ENCODE measurements at places on chromosomes 7 and 10.

DNA sequence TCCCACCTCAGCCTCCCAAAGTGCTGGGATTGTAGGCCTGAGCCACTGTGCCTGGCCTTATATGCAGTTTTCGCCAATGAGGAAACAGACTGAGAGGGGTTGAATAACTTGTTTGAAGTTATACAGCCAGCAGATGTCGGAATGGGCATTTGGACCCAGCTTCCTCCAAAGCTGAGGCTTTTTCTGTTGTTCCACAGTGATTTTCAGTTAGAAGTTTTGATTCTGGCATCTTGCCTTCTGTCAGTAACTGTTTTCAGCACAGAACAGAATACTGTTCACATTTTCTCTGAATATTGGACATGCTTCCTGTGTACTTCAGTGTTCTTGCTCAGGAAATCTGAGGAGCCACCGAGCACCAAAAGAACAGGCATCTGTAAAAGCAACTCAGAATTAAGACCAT, 287.2 kb downstream of the CAMK1D start:
- no peak for DNase-seq

GRCh38 chr7:39414224-39415035, 151.8 kb upstream of the YAE1 start:
- DNase-seq, result peak; percentile 17

- DNase-seq, result no peak
Measured at GRCh38 chr7:50226669-50227068, 77.8 kb upstream of the IKZF1 start.

- DNase-seq, result peak; percentile 30
Measured at GRCh38 chr10:125209591-125210355, 49.4 kb upstream of the CTBP2 start.

GRCh38 chr10:58318346-58318745, 16.5 kb upstream of the UBE2D1 start:
- DNase-seq, result peak; percentile 15

GRCh38 chr7:41847151-41847550, 144.3 kb upstream of the INHBA start:
- DNase-seq, result peak; percentile 16

DNA sequence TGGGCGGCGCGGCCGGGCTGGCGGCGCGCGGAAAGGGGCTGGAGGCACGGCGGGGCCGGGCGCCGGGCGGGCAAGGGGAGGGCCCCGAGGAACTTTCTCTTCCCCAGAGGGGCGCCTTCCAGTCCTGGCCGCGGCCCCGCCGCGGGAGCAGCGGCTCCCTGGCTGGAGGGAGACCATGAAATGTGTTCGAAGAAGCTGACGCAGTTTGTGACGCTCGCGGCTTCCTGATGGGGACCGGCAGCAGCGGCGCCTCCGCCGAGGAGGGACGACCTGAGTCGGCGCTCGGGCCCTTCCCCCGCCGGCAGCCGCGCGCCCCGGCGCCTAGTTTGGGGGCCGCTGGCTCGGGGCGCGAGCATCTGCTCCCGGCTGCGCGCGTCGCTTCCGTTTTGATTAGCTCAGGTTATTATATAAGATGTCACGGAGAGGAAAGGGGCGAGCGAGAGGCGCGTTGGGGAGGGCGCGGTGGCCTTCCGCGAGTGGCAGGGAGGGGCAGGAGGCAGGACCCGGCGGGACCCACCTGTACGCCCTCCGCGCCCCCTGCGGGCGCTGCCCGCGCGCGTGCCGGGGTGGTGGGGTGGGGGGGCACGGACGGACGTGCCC, 57.1 kb upstream of the PCGF5 start:
- DNase-seq, result peak; percentile 62

GRCh38 chr10:33422471-33423153, 88.1 kb upstream of the NRP1 start:
- no peak for DNase-seq

DNA sequence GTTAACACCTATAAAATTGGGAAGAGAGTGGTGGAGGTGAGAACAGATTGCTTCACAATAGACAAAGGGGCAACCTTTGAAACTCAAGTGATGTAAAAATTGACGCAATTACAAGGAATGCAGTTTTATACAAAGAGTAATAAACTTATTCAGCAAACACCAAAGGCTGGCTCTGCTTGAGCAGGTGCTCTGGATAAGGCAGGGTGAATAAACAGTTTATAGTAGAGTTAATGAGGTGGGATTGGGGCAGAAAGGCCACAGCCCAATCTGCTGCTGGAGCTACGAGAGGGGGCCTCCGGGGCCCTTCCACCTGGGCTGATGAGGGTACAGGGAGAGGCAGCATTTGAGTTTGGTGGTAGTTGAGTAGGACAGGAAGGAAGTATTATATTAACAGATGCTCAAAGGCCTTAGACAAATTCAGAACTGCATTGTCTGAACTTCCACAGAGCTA, 6.0 kb downstream of the MUC12 start:
- DNase-seq, result no peak

- DNase-seq, result no peak
Measured at GRCh38 chr7:127678337-127678736, 26.3 kb downstream of the SND1 start.

- no peak for DNase-seq
Measured at GRCh38 chr10:36194276-36194675, 552.2 kb upstream of the FZD8 start.

GRCh38 chr7:100079024-100079560, 2.4 kb downstream of the ZNF3 start:
- DNase-seq, result no peak

GRCh38 chr7:3461923-3462322, 160.9 kb downstream of the SDK1 start:
- DNase-seq, result no peak

GRCh38 chr7:1152492-1152891, 7.5 kb downstream of the ZFAND2A start:
- no peak for DNase-seq

DNA sequence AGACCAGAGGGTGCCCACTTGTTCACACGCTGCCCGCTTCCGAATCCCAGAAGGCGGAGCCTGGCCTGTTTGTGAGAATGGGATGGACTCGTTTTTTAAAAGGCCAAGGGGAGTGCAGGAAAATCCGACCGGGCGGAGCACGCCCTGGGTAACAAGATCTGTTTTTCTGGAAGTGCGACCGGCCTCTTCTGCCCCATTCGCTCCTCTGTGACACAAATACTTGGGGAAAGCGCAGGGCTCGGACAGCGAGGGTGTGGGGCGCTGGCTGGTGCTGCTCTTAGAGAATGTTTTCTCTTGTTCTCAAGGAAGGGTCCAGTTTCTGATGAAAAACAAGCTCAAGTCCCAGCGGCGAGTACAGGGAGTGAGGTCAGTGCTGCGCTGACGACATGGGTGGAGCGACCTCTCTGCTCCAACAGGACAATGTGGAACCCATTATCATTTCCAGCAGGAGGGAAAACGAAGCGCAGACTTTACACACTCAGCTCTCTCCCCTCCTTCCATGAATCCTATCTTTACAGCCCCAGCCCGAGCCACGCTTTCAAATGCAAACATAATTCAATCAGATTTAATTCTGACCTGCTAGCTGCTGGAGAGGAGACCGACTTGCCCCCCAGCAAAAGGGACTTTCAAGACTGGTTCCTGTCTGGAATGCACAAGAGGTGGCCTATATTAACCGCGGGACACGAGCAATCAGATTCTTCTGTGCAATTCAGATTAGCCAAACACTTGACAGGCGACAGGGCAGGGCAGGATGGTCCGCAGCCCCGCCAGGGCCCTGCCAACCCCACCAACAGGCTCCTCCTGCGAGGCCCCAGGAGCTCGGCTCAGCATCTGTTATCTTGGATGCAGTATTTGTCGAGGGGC, 1.1 kb downstream of the RADIL start:
- DNase-seq, result peak; percentile 59

DNA sequence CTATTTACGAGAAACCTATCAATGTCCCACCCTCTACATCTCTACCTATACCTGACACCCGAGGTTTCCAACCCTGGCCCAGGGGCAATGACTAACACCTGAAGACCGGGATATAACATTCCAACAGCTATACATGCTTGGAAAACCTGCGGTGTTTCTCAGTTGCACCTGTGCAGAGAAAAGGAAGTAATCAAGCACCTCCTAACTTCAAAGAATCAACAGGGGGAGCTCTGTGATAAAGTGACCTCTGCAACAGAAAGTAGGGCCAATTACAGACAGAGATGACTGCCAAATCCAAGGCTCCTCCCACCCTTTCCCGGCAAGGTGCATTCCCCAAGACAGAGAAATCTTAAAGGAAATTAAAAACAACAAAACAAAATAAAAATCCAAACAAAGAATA, 41.3 kb downstream of the CCDC6 start:
- peak; percentile 18 for DNase-seq

- peak; percentile 88 for DNase-seq
Measured at GRCh38 chr7:39749177-39749576, 125.8 kb downstream of the RALA start.

DNA sequence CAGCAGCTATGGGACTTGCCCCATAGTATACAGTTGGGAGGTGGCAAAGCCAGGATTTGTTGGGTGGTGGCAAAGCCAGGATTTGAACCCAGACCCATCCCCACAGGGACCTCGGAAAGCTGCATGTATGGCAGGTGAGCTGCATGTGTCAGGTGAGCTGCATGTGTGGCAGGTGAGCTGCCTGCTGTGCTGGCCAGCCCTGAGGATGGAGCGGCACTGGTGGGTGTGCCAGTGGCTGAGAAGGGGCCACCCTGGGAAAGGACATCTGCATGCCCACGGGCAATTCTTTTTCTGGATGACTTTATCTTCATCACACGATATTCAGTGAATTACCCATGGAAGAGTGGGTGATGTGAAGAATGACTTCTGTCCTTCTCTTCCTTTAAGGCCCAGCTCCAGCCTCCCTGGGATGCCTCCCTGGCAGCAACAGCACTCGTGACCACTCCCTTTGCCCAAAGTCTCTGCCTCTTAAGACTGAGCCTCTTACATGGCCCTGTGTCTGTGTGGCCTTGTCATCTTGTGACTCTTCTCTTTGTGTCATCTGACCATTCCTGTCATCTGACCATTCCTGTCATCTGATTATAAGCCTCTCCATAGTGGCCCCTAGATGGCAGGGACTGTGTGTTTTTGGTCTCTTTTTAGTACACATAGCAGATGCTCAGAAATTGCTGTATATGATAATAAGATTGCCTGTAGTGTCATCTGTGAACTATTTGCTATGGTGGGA, 25.0 kb downstream of the CLEC2L start:
- no peak for DNase-seq

- no peak for DNase-seq
Measured at GRCh38 chr7:4771737-4772136, 3.7 kb upstream of the AP5Z1 start.

GRCh38 chr10:64010711-64011110, 489.5 kb downstream of the REEP3 start:
- no peak for DNase-seq

DNA sequence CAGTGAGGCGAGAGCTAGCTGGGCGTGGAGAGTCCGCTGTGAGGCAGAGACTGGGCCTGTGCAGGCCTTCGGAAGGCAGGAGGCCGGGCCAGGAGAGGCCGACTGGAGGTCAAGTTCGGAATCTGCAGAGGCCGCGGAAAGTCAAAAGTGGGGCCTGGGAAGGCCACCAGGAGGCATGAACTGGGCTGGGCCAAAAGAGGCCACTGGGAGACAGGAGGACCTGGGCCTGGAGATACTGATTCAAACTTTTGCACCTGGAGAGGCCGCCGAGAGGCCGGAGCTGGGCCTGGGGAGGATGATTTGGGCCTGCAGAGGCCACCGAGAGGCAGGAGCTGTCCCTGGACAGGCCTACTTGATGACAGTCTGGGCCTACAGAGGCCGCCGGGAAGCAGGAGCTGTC, 321.8 kb downstream of the ZNF479 start:
- DNase-seq, result no peak

DNA sequence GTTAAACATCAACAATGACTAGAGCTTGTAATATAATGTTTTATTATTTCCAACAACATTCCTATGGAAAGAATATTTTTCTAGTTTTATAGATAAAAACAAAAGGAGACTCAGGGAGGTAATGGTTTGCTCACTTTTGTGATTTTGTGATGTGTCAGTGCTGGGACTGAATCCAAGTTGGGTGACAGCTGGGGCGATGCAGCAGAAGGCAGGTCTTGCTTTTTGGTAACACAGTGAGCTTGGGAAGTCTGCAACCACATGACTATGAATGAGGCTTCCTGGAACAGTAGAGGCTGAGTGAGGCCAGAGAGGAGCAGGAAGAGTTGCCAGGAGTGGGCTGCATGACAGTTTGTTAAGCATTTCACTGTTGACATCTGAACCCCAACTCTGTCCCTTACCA, 4.9 kb upstream of the YKT6 start:
- DNase-seq, result peak; percentile 14

- no peak for DNase-seq
Measured at GRCh38 chr10:50613726-50614443, 9.9 kb downstream of the SGMS1 start.

DNA sequence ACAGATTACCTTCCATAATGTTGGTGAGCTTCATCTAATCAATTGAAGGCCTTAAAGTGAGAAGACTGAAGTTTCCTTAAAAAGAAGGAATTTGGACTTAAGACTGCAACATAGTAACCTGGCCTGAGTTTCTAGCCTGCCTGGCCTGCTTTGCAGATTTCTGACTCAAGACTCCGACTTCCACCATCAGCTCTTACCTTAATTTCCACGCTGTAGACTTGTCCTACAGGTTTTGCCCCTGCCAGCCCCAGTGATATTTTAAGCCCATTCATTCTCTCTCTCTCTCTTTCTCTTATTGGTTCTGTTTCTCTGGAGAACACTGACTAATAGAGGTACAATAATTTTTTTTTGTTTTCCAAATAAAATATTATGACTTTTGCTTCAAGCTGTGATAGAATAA, 862.3 kb upstream of the GHITM start:
- DNase-seq, result no peak

DNA sequence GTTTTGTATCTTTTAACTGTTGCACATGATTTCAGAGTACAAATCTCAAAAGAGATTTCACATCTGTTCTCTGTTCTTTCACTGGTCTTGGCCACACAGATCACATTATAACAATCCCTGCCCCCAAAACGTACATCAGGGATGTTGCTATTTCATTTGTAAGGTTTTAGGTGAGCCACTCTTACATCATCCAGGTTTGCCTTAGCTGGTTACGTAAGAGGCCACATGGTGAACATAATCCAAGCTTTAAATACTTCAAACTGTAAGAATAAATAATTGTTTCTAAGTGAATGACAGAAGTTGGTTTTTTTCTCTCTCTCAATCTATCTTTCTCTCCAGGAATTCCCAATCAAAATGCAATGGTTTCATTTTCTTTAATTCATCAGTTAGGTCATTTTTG, 245.9 kb upstream of the HGF start:
- DNase-seq, result peak; percentile 17

- DNase-seq, result no peak
Measured at GRCh38 chr7:71521506-71521905, 389.6 kb downstream of the GALNT17 start.
